CD8-positive, alpha-beta memory T cell (primary cell): ENCODE measurements at places on chromosomes 3 and 15. TPM values are rescaled to one million over a fixed set of nuclear protein-coding genes. Genes with fewer than 3 reads are reported as not detected.

GRCh38 chr15:90690585-90690984 is 26.6 kb upstream of the BLM start:
- no peaks in the 10 kb centered on the region for H3K27me3 ChIP-seq
- peaks cover 16% of the 10 kb centered on the region for H3K4me1 ChIP-seq
- DNase-seq, result no peak

DNA sequence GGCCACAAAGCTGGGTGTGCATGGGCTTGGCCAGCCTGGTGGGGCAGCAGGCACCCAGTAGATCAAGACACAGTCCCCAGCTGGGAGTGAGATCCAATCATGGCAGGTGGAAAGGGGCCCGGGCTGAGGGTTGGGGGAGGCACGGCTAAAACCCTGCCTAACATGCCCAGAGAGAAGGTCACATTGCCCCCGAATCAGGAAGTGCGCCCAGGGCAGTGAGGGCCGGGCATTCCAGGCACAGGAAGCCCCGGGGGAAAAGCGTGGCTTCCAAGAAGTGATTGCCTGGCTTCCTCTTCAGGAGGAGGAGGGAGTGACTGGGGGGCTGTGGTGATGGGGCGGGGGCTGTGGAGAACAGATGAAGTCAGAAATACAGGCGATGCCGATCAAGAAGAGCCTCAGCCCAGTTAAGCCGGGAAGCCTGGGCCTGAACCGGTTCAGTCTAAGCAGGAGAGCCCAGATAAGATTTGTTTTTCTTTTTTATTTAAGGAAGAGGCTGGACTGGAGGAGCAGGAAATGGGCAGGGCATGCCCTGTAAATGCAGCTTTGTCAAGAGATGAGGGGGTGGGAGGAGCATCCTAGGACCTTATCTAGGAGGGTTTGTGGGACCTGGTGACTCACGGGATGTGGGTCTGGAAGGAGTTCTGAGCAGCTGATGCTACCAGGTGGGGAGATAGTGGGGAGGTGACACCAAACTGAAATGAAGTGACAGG is 83.9 kb downstream of the CHSY1 start:
- H3K27ac ChIP-seq, result peak overlapping the region; percentile 51
- H3K4me1 ChIP-seq, result peaks cover 17% of the 10 kb centered on the region
- H3K4me3 ChIP-seq, result no peak overlapping the region
- DNase-seq, result no peak
- H3K36me3 ChIP-seq, result no peaks in the 10 kb centered on the region

DNA sequence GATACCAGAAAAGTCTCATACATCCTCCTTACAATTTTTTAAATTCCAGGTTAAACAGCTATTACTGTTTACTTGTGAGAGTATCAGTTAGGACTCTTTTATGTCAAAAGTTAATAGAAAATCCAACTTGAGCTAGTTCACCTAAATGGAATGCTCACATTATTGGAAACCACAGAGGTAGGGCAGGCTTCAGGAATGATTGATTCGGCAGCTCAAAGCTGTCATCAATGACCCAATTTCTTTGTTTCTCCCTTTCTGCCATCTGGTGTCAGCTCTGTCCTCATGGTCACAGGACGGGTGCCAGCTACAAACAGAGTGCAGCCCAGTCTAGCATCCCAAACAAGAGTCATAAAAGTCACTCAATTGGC is 32.2 kb downstream of the CFAP20DC start:
- H3K27ac ChIP-seq, result no peak overlapping the region
- no peak for DNase-seq
- no peaks in the 10 kb centered on the region for H3K27me3 ChIP-seq

DNA sequence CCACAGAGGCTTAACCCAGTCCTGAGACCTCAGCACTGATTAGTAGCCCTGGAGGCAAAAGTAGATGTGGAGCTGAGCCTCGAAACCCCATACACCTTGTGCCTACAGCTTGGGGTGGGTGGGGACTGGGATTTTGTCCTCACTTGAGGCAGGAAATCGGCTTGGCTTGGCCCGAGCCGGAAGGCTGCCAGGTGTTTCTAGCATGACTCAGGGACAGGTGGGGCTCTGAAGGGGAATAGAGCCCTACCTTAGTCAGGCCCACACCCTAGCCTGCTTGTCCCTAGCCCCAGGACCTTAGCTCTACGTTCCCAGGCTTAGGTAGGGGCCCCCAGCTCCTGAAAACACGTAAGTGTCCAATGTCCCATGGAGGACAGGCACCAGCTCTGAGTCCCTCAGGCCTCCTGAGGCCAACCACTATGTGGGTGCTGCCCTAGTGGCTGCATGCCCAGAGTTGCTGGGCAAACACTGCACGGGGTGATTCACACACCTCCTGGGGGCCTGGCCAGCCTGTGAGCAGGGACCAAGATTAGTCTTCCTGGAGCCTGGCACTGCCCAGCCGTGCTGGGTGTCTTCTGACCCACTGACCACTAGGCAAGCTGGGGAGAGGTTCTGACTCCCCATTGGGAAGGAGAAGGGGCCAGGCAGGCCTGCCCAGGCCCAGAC is 3.1 kb downstream of the MST1R start:
- H3K27ac ChIP-seq, result no peak overlapping the region
- peaks cover 13% of the 10 kb centered on the region for H3K4me1 ChIP-seq
- no peaks in the 10 kb centered on the region for H3K36me3 ChIP-seq
- DNase-seq, result no peak

DNA sequence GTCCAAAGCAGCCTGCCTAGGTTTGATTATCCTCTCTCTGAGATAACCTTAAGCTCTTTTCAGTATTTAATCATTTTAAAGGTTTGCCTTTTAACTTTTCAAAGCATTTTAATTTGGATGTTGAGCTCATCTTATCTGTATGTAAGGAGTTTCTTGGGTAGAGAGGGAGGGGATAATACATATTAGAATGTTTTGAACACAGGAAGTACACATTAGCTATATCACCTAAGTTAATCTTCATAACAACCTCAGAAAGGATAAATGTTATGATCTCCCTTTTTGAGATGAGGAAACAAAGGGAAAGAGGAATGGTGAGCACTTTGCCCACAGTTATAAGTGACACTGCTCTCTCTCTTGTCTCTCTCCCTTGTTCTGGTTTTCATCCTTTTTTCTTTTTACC is 2.2 kb upstream of the CD47 start:
- H3K27ac ChIP-seq, result no peak overlapping the region
- H3K4me3 ChIP-seq, result peak overlapping the region; percentile 5
- H3K27me3 ChIP-seq, result no peaks in the 10 kb centered on the region
- no peaks in the 10 kb centered on the region for H3K36me3 ChIP-seq
- peaks cover 31% of the 10 kb centered on the region for H3K4me1 ChIP-seq
- no peak for DNase-seq

GOLGA8O gene
- 0.85 TPM for polyA plus RNA-seq

DNA sequence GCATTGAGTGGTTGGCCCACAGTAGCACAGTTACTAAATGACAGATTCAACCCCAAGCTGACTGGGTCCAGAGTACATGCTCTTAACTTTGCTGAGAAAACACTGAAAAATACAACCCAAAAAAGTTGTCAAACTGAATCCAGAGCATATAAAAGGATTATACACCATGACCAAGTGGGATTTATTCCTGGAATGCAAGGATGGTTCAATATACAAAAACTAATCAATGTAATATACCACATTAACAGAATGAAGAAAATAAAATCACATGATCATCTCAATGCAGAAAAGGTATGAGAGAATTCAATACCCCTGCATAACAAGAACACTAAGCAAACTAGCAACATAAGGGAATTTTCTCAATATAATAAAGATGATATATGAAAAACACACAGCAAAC is 98.5 kb downstream of the STAG1 start:
- DNase-seq, result no peak
- no peaks in the 10 kb centered on the region for H3K36me3 ChIP-seq
- no peaks in the 10 kb centered on the region for H3K27me3 ChIP-seq
- H3K27ac ChIP-seq, result no peak overlapping the region
- no peak overlapping the region for H3K4me3 ChIP-seq

ATP1B3 gene
- polyA plus RNA-seq, result 133 TPM

DNA sequence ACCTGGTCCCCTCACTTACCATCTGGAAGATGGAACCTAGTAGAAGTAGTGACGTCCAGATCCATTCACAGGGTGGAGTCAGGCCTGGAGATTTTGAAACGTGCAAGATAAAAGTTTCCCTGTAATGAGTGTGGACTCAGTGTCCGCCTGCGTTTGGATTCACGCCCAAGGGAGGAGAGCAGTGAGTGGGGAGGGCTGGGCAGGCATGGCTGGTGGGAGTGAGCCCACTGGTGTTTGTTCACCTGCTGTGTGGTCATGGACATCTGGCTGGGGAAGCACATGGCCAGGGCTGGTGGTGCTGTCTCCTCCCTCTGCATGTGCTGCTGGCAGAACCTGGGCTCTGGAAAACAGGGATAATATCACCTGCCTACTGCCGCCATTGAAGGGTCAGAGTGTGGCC is 37.0 kb downstream of the RLBP1 start:
- no peak for DNase-seq
- H3K4me3 ChIP-seq, result no peak overlapping the region
- H3K27me3 ChIP-seq, result no peaks in the 10 kb centered on the region
- no peak overlapping the region for H3K27ac ChIP-seq
- peaks cover 23% of the 10 kb centered on the region for H3K36me3 ChIP-seq
- no peaks in the 10 kb centered on the region for H3K4me1 ChIP-seq

- H3K4me3 ChIP-seq, result peak overlapping the region; percentile 83
- DNase-seq, result no peak
- H3K4me1 ChIP-seq, result peaks cover 16% of the 10 kb centered on the region
- no peaks in the 10 kb centered on the region for H3K27me3 ChIP-seq
Observed at GRCh38 chr3:172709774-172710663, 848 bp downstream of the NCEH1 start.

WWTR1 gene
- 0.60 TPM for polyA plus RNA-seq

DNA sequence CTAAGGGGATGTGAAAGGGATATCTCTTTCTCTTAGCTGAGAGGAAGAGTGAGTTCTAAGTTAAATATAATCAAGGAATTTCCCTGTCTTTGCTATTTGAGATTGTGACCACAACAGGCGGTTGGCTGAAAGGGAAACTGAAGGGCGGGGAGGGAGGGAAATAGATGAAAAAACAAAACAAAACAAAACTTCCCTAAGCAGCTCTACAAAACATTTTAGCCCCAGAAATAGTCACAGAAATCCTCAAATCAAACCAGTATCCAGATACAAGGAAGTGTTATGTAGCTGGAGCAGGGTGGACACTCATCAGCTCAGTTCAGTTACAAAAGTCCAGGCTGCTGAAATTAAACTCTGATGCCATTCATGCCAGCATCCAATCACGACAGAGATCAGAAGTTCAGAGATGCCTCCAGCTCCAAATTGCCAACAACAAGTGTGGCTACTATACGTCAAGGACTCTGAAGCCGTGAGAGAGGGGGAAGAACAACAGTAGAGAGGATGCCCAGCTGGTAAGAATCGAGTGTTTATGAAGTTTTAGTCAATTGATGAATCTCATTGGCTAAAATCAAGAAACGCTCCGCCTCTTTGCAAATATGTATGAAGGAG is 319 bp upstream of the TP63 start:
- H3K27ac ChIP-seq, result no peak overlapping the region
- H3K4me3 ChIP-seq, result no peak overlapping the region
- H3K27me3 ChIP-seq, result no peaks in the 10 kb centered on the region

- no peak for DNase-seq
- no peak overlapping the region for H3K4me3 ChIP-seq
- H3K36me3 ChIP-seq, result no peaks in the 10 kb centered on the region
- H3K27ac ChIP-seq, result no peak overlapping the region
- H3K4me1 ChIP-seq, result no peaks in the 10 kb centered on the region
Observed at GRCh38 chr15:74293021-74293810, 57.1 kb downstream of the CCDC33 start.

GRCh38 chr3:81199587-81199986 is 561.9 kb downstream of the GBE1 start:
- no peak overlapping the region for H3K27ac ChIP-seq
- no peaks in the 10 kb centered on the region for H3K27me3 ChIP-seq
- H3K36me3 ChIP-seq, result no peaks in the 10 kb centered on the region
- no peak overlapping the region for H3K4me3 ChIP-seq
- no peak for DNase-seq

MKRN3 gene
- polyA plus RNA-seq, result 3.0 TPM

DNA sequence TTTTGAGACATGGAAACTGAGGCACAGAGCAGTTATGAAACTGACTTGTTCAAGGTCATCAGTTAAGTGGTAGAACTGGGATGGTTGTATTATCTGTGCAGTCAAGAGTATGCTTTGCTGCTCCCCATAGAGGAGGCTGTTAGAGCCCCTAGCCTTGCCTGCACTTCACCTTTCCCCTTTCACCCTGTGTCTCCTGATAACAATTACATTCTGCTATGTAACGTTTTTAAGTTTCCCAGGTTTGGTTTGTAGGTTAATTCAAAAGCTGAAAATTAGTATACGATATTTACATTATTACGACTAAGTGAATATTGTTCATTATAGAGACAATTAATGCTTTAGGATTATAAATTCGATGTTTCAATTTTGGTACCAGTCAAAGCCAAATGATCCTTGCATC is 89.9 kb downstream of the ECT2 start:
- no peak for DNase-seq
- H3K4me3 ChIP-seq, result no peak overlapping the region
- H3K4me1 ChIP-seq, result no peaks in the 10 kb centered on the region
- H3K27me3 ChIP-seq, result no peaks in the 10 kb centered on the region

DNA sequence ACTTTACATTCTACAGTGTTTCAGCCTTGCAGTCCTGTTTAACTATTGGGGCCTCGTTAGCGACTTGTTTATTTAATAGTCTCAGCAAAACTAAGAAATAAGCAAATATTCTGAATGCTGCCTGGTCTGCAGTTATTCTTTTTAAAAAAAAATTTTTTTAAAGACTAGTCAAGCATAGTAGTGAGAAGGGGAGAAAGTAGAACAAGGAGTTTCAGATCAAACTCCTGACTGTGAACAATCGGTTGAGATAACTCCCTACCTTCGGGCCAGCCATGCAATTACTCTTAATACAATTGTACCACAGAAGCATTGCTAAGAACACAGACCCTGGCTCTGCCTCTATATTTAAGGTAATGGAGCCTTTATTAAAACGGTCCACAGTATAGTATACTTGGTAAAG is 5.8 kb upstream of the DUT start:
- no peak overlapping the region for H3K4me3 ChIP-seq
- peaks cover 5% of the 10 kb centered on the region for H3K4me1 ChIP-seq
- no peaks in the 10 kb centered on the region for H3K36me3 ChIP-seq
- H3K27me3 ChIP-seq, result no peaks in the 10 kb centered on the region
- no peak overlapping the region for H3K27ac ChIP-seq

DNA sequence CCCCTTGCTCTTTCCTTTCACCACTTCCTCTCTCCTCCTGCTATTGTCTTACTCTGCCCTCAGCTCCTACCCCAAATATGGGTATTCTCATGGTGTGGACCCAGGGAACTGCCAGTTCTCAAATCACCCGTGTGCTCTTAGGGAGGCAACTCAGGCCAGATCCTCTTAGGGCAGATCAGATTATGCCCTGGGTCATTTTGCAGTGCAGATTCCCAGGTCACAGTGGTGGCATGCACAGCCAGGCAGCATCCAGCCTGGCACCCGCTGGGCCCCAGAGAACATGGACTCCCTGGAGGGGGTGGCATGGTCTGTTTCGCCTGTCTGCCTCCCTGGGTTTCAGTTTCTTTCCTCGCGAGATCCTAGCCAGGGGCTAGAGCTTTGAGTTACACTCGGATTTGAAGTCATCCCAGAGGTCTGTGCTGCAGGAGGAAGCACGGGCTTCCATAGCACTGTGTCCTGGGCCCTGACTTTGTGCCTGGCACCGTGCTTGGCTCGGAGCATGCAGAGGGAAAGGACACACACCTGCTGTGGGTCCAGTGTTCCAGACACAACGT is 96.1 kb downstream of the TOP2B start:
- DNase-seq, result no peak
- H3K27me3 ChIP-seq, result no peaks in the 10 kb centered on the region
- H3K36me3 ChIP-seq, result no peaks in the 10 kb centered on the region
- H3K4me1 ChIP-seq, result no peaks in the 10 kb centered on the region

TMEM158 gene
- not detected for polyA plus RNA-seq

GRCh38 chr3:193375614-193376013 is 2.9 kb downstream of the ATP13A5 start:
- no peak overlapping the region for H3K4me3 ChIP-seq
- H3K4me1 ChIP-seq, result no peaks in the 10 kb centered on the region
- no peak for DNase-seq
- H3K27ac ChIP-seq, result no peak overlapping the region
- H3K27me3 ChIP-seq, result no peaks in the 10 kb centered on the region
- H3K36me3 ChIP-seq, result no peaks in the 10 kb centered on the region
